ENCODE measurements at places on chromosomes 1 and 21. TPM values are rescaled to one million over a fixed set of nuclear protein-coding genes. Genes with fewer than 3 reads are reported as not detected.

PKNOX1 gene
- 11.2 TPM for total RNA-seq

DNA sequence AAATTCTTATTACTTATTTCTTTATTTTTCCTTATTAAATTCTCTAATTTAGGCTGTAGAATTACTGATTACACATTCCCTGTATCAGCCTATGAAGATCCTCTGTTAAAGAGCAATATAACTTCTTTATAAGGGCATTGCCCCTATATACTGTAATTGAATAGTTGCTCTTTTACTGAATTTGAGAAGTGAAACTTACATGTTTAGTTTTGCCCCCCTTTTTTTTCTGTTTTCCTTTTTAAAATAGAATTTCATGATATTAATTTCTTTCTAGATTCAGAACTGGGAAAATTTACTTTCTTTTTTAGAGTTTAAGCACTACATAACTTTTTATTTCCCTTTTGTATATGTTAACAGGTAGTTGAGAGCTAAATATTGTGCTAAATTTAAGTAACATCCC is 29.5 kb upstream of the PGM1 start:
- no peak for DNase-seq

- DNase-seq: no peak
Observed at GRCh38 chr1:182762536-182762935, 27.0 kb upstream of the NPL start.

DNA sequence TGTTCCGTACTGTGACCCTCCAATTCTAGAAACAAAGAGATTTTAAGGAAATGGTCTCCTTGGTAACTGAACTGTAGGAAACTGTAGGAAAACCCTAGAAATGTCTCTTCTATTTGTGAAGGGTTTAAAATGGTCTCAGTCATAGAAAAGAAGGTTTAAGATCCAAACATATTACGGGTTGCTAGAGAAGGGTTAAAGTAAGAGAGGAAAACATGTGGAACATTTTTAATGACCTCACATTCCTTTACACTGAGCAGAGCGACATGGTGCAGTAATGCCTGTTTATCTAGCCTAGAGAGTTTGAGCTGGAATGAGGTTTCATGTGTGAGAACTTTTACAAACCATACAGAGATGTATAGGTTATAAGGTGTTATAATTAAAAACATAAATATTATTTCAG is 36.9 kb upstream of the C1orf105 start:
- DNase-seq: no peak

SLC25A33 gene
- total RNA-seq: 0.11 TPM

DNA sequence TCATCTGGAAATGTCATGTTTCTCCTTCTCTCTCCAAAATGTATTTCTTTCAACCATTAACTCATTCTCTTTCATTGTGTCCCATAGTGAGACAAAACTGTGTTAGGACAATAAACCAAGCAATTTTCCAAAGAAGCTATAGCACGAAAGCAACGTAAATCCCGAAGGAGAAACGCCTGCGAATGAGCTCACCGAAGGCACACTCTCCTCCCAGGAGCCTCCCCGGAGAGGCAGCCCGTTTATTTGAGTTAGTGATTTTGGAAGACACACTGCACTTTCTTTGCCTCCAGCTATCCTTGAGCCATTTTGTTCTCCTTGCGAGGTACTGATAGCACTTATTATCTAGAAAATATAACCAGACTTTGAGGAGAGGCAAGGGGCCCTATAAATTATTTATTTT is 41.2 kb downstream of the RSPH1 start:
- DNase-seq: no peak

DNA sequence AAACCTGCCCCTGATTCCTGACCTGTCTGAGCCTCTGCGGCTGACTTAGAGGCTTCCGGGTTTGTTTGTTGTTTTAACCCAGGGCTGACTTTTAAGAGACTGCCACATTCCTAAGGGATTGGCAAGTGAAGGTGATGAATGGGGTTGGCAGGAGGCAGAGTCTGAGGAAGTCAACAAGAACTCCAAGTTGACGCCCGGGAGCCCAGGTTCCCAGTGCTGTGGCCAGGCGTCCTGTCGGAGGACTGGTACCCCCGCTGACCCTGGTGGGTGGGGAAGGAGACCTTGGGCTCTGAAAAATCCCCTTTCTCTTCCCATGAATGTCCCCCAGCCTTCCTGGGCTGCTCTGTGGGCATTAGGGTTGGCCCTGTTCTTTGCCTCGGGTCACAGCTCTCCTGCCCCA is 19.7 kb upstream of the EPS8L3 start:
- DNase-seq: peak; percentile 33

DNA sequence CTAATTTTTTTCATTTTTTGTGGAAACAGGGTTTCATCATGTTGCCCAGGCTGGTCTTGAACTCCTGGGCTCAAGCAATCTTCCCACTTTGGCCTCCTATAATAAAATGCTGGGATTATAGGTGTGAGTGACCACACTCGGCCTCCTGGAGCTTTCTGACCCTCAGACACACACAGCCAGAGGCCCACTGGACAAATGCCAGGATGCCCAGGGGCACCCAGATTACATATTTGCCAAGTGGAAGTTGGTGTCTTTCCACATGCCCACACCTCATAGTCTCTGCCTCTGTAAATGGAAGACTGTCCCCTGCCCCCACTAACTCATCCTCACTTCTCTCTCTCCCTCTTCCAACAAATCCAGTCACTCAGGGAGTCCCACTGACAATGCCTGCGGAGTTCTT is 63.4 kb upstream of the LRP8 start:
- no peak for DNase-seq

DNA sequence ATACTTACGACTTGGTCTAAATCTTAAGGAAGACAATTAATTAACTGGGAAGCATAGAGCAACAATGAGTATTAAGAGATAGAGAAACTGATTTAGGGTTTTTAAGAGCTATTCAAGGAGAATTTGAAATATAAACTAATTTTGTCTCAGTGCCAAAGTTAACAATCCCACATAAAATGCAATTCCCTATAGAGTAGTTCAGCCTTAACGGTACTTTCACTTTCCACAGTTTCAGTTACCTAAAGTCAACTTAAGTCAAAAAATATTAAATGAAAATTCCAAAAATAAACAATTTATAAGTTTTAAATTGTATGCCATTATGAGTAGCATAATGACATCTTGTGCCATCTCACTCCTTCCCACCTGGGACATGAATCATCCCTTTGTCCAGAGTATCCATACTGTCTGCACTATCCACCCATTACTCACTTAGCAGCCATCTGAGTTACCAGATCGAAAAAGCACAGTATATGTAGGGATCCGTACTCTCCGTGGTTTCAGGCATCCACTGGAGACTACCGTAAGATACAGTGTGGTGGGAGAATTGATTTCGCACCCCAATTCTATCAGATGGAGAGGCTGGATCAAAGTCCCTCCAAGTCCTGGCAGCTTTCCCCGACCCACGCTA is 4.8 kb upstream of the SARS1 start:
- DNase-seq: no peak

DNA sequence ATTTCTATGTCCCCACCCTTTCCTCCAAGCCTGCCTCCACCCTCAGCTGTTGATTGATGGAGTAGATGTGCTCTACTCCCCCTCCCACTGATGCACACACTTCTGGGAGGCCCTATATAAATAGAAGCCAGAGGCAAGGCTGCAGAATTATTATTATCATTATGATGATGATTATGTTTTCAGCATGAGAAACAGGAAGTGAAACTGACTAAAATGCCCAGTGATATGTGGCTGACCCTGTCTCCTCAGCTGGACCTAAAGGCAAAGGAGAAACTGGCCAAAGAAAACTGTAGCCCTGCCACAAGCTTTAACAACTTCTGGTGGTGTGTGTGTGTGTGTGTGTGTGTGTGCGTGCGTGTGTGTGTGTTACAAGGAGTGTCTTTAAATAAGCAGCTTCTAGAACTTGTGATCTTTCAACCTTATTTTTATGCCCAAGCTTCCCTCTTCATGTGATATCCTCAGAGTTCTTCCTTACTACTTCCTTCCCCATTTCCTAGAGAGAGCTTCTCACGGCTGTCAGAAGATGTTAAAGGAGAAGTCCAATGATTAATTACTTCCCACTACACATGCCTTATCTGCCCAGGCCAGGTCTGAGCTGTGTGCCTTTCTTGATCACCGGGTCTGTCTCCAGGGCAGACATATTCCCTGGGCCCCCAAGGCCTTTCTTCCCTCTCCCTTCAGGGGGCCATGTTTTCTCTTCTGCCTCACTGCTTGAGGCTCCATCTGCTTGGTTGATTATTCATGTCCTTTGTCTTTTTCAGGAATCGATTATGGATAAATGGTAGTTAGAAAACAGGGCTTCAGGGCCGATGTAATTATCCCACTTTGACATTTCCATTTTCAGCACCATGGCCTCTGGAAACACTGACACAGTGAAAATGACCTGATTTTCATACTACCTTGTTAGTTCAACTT is 11.6 kb upstream of the MAPKAPK2 start:
- no peak for DNase-seq

LAD1 gene
- 0.43 TPM for total RNA-seq

GRCh38 chr1:60969971-60970509 is 112.3 kb upstream of the NFIA start:
- no peak for DNase-seq

Data from ascending aorta (tissue), 2 donors.